ENCODE measurements at places on chromosomes 12 and 14. TPM values are rescaled to one million over a fixed set of nuclear protein-coding genes. Genes with fewer than 3 reads are reported as not detected.
A peak's percentile ranks its signal among the peaks of the same experiment; 100 is the strongest.

- DNase-seq: no peak
- peaks cover 82% of the 10 kb centered on the region for H3K4me1 ChIP-seq
- no peaks in the 10 kb centered on the region for H3K36me3 ChIP-seq
- H3K27me3 ChIP-seq: no peaks in the 10 kb centered on the region
- no peak overlapping the region for H3K4me3 ChIP-seq
Measured at GRCh38 chr12:106112145-106112821, 26.5 kb downstream of the NUAK1 start.

- H3K4me3 ChIP-seq: peak overlapping the region; percentile 24
- 0 out of 3 replicates have a peak, but pooled peaks cover 8% of the 10 kb centered on the region for H3K36me3 ChIP-seq
- no peak for DNase-seq
- no peaks in the 10 kb centered on the region for H3K27me3 ChIP-seq
Measured at GRCh38 chr12:109772622-109773321, 59.1 kb downstream of the FAM222A start.

DNA sequence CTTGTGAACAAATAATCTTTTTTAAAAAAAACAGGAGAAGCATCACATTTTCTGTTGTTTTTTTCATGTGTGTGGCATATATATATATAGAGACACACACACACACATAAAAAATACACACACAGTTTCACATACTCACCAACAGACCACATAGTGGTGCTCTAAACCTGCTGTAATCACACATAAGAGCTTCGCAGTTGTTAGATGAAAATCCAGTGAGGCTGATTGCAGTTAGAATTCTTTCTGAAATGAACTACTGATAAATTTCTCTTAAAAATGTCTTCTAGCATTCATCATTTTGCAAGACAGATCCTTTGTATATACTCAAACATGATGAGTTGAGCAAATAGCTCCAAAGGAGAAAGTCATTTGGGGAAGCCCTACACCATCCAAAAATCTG, 434.3 kb upstream of the STXBP6 start:
- H3K27ac ChIP-seq: no peak overlapping the region
- no peaks in the 10 kb centered on the region for H3K36me3 ChIP-seq
- no peaks in the 10 kb centered on the region for H3K4me1 ChIP-seq
- DNase-seq: no peak

DNA sequence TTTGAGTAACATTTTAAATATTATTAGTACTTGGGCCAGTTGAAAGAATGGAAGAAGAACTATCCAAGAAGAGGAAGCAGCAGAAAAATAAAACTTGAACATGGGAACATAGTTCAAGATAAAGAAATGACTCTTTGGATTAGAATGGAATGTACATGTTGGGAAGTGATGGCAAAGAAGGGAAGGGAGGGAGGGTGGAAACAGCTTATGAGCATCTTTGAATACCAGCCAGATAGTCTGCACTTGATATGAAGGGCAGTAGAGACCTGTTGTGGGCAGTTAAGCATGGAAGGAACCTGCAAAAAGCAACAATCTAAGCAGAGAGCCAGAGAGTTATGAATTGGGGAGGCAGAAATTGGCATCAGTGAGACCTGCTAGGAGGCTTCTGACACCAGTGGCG, 10.0 kb upstream of the IL22 start:
- no peaks in the 10 kb centered on the region for H3K4me1 ChIP-seq
- H3K27ac ChIP-seq: no peak overlapping the region
- H3K27me3 ChIP-seq: peaks cover 4% of the 10 kb centered on the region
- no peak overlapping the region for H3K4me3 ChIP-seq

DNA sequence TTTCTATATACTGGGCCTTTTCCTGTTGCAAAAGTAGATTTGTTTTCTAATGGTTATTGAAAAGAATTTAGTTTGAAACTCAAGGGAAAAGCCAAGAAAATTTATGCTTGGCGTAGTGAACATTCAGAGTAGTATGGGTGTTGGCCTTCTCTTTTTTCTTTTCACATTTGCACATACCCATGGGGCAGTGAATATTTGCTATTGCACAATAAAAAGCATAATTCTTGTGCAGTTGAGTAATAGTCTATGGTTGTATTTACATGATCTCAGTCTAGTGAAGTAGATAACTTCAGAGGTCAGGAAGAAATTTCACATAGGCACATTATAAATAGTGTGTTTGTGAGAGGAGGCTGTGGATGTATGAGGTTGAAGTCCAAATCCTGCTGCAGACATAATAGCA, 158.1 kb downstream of the FLRT2 start:
- DNase-seq: no peak
- no peaks in the 10 kb centered on the region for H3K4me1 ChIP-seq
- H3K36me3 ChIP-seq: no peaks in the 10 kb centered on the region

DNA sequence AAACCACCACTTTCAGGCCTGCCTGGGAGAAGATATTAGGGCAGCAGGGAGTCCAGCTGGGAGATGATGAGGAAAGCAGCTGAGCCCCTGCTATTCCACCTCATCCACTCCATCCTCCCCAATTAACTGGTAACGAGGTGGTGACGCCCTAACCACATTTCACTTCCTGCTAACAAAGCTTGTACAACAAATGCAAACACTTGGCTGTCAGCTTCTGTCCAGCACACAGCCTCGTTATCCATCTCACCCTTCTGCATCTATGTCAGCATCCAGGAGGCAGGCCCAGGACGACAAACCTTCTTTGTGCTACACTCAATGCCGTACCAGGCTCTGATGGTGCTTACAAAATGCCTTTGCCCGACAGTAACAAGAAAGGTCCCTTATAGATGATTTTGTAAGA, 225.4 kb downstream of the APAF1 start:
- no peak overlapping the region for H3K4me3 ChIP-seq
- H3K36me3 ChIP-seq: no peaks in the 10 kb centered on the region
- no peaks in the 10 kb centered on the region for H3K4me1 ChIP-seq
- no peak for DNase-seq

GRCh38 chr14:26395726-26396125, 202.1 kb downstream of the NOVA1 start:
- no peaks in the 10 kb centered on the region for H3K4me1 ChIP-seq
- no peaks in the 10 kb centered on the region for H3K36me3 ChIP-seq
- no peak for DNase-seq
- H3K27ac ChIP-seq: no peak overlapping the region
- H3K4me3 ChIP-seq: no peak overlapping the region

GRCh38 chr12:104457746-104458693, 1.3 kb downstream of the CHST11 start:
- no peaks in the 10 kb centered on the region for H3K4me1 ChIP-seq
- H3K4me3 ChIP-seq: peak overlapping the region; percentile 65
- no peak for DNase-seq
- H3K27ac ChIP-seq: no peak overlapping the region
- no peaks in the 10 kb centered on the region for H3K36me3 ChIP-seq

DNA sequence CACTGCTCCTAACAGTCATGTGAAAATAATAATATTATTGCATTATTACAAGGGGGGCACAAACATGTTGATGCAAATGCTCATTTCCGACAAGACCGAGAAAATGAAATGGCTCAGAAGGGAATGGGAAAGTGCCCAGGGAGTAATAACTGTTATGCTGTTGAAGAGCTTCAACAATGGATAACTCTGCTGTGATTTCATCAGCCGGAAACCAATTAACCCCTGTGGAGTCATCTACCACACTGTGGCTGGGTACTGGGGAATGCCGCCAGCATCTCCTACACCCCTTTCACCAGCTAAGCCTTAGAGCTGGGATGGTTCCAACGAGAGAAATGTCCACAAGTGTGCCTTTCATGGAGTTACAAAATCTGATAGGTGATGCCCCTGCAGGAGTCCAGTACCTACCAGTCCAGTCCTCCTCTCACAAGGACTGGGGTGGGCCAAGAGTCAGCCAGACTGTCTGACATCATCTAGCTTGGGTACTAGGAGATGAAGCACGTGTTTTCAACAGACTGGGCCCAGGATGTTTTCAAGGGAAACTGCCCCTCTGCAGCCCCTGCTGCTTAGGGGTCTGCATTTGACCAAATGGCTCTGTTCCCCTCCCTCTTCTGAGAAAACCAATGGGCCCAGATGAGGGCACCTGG, 509.3 kb upstream of the CCDC196 start:
- no peak for DNase-seq
- no peak overlapping the region for H3K4me3 ChIP-seq
- H3K36me3 ChIP-seq: no peaks in the 10 kb centered on the region
- H3K27me3 ChIP-seq: 0 out of 2 replicates have a peak, but pooled peaks cover 1% of the 10 kb centered on the region

DNA sequence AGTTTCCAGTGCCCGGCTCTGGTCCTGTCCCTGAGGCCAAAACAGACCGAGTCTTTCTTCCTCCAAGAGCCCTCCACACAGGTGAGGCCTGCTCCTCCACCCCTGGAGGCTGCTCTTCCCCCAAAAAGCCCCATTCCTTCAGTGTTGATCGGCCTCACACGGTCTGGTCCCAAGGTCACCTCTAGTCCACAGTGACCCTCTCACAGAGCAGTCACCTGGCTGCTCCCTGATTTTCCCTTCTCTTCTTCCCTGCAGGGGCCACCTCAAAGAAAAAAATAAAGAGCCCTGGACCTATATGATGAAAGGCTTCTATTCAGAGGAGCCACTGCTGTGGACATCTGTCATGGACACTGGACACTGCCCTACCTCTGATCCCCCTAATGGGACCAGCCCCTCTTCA, 42.5 kb downstream of the TTC7B start:
- no peak overlapping the region for H3K4me3 ChIP-seq
- no peak for DNase-seq
- H3K36me3 ChIP-seq: no peaks in the 10 kb centered on the region
- no peak overlapping the region for H3K27ac ChIP-seq

- peaks cover 62% of the 10 kb centered on the region for H3K27me3 ChIP-seq
- H3K27ac ChIP-seq: no peak overlapping the region
- no peak overlapping the region for H3K4me3 ChIP-seq
- H3K36me3 ChIP-seq: no peaks in the 10 kb centered on the region
- no peak for DNase-seq
Measured at GRCh38 chr12:57224973-57225679, 4.4 kb upstream of the SHMT2 start.

Gene PRB3
- total RNA-seq: not detected

Gene PGF
- 20.3 TPM for total RNA-seq

Gene NEUROD4
- total RNA-seq: not detected
